ENCODE measurements at places on chromosomes 6 and 20.
A peak's percentile ranks its signal among the peaks of the same experiment; 100 is the strongest.

DNA sequence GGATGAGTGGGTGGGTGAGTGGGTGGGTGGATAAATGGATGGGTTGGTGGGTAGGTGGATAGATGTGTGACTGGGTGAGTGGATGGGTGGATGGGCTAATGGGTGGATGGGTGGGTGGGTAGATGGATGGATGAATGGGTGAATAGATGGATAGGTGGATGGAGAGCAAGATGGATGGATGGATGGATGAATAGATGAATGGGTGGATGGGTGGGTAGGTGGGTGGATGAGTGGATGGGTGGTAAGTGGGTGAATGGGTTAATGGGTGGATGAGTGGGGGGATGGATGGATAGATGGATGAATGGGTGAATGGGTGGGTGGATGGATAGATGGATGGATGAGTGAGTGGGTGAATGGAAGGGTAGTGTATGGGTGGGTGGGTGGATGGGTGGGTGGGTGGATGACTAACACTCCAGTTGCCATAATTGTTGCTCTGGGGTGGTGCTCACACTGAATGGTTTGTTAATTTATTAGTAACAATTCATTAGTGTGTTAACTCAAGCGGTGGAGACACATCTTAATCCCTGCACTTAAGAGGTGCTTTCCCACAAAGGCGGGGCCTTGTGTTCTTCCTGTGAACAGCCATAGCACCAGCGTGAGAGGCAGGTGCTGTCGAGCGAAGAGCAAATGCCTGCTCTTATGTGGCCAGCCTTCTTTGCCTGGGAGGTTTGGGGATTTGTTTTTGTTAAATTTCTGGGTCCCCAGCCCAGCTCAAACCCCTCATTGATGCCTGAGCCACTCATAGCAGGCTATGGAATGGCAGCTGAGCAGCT, 4.9 kb upstream of the APCDD1L start:
- no peak for DNase-seq

- no peak for DNase-seq
Measured at GRCh38 chr6:25253351-25253750, 25.8 kb upstream of the CARMIL1 start.

GRCh38 chr6:135328136-135328535, 147.0 kb downstream of the MYB start:
- no peak for DNase-seq

GRCh38 chr20:58818586-58819285, 32.0 kb downstream of the GNAS-AS1 start:
- peak; percentile 47 for DNase-seq

DNA sequence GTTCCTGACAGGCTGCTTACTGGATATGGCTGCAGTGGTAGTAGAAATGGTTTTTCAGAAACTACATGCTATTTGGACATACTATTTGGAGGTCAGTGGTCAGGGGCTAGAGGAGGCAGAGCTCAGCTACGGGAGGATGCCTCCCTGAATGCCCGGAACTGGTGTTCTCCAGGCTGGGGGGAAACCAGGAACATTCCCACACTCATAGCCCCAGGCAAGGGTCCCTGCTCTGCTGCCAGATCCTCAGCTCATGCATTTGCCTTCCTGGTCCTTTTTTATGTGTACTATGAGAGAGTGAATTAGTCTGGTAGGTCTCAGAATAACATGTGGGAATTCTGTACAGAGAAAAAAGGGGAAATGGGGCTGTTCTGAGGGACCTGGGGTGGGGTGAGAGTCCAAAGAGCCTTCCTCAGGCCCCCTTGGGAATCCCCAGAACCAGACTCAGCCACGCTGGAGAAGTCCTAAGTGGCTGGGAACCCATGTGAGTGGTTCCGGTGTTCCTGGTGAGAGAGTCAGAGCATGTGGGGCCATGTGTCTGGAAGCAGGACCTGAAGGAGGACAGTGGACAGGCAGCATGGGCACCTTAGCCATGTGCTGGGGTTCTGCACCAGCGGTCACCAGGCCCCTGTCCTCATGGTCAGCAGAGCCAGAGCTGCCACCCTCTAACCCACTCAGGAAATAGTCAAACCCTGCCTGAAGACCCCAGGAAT, 58.0 kb upstream of the MYL9 start:
- DNase-seq: no peak
